ENCODE measurements at places on chromosomes 2 and 18.

DNA sequence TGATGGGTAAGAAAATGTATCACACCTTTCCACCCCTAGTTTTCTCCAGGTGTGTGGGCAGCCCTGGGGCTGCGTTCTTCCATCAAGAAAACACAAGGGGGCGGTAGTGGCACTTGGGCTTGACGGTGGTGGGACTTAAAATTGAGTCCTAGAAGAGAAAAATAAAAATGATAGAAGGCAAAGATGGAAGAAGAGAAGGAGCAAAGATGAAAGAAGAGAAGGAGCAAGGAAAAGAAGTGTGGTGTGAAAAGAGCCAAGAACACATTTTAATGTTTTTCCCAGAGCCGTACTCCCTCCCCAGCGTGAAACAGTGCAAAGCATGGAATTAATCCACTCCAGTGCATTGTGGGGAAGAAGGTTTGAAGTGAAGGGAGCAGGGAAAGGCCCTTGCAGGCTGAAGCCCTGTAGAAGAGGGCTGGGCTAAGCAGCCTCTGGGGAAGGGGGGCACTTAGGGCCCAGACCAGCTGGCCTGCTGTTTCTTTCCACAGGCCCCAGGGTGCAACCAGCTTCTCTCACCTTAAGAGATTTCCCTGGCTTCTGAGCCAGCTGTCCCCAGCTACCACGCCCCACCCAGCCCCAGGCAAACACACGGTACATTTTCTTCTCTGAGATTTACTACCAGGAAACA lies 256.8 kb downstream of the RNF152 start:
- DNase-seq: peak; percentile 12

- DNase-seq: no peak
Measured at GRCh38 chr18:49934457-49934856, 121.1 kb upstream of the ACAA2 start.

- DNase-seq: no peak
Measured at GRCh38 chr2:209636076-209636475, 135.6 kb upstream of the UNC80 start.

DNA sequence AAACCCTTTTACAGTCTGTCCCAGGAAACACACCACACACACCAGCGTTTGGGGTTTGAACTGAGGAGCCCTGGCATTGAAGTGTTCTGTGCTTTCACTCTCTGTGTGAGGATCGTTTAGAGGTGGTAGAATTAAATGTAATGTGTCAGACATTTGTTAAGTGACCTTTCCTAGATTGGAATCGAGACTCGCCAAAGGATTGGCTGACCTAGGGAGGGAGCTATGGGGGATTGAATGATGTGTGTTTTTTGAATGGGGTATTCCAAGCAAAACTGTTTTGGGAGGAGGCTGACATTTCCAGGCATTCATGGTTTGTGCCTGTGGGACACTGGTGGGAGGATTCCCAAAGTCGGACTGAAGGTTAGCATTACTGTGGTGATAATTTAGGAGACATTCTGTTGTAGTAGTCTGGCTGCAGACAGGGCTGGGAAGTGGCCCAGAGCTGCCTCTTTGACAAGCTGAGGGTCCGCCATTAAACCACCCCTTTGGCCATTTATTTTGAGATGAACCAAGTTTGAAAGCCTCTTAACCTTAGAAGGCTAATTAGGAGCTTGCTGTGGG lies 1.7 kb downstream of the MYO1B start:
- no peak for DNase-seq

DNA sequence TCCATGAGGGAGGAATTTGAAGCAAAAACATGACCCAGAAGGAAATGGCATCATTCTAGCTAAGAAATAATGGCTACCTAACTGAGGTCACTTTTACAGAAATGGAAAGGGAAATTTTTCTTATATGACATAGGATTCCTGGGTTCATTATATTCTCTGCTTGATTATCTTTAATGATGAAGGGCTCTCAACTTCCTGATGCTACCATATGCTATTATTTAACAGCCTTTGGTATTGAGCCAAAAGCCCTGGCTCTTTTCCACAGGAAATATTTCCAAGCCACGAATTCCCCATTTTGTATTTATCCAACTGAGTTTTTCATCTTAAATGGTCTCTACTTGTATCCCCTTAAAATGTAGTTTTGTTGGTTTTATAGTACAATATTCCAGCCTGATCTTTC lies 63.2 kb upstream of the NPAS2 start:
- no peak for DNase-seq

- DNase-seq: no peak
Measured at GRCh38 chr2:47785986-47786385, 3.0 kb downstream of the MSH6 start.

- no peak for DNase-seq
Measured at GRCh38 chr18:42340423-42341009, 385.5 kb downstream of the PIK3C3 start.

DNA sequence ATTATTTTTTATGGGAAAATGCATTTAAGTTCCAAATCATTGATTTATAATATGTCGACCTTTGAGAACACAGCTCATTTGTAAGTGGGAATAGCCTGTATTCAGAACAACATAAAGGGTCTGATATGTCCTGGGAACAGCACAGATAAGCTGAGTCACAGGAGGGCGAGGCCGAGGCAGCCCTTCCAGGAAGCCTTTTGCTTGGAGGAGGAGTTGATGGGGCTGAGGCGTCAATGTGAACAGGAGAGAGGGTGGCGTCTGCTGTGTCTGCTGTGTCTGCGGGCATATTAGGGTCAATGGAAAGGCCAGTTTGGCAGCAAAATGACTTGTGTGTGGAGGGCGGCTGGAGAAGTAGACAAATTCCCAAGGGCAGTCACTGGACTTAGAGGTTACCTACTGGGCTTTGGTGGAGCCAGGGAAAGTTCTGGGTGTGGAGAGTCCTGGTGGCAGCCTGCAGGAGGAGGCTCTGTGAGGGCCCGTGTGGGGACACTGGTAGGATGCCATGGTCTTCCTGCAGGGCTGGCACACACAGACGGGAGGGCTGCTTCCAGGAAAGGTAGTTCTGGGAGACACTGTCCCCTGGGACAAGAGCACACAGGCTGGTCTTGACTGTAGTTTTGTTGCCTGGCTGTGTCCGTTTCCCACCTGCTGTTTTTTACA lies 128.1 kb downstream of the GLI2 start:
- no peak for DNase-seq

DNA sequence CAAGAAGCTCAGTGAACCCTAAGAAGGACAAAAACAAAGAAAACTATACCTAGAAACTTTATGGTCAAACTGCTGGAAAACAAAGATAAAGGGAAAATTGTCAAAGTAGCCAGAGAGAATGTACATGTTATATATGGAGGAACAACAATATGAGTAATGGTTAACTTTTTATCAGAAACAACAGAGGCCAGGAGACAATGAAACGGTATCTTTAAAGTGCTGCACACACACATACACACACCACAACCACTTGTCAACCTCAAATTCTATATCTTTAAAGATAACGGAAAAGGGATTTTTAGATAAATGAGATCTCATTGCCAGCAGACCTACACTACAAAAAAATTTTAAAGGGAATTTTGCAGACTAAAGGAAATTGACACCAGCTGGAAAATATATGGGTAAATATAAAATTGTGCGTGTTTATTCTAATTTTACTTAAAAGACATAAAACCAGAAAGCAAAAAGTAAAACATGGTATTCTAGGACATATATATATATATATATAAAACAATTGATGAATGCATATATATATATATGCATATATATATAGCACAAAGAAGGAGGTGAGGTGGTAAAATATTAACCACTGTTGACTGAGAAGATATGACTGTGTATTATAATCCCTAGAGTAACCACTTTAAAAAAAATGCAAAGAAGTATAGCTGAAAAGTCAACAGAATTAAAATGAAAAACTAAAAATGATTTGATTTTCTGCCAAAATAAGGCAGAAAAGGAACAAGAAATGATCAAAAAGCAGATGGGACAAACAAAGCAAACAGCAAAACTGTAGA lies 172.0 kb downstream of the SRBD1 start:
- no peak for DNase-seq

GRCh38 chr2:18475884-18476283 lies 84.6 kb downstream of the RDH14 start:
- DNase-seq: no peak

DNA sequence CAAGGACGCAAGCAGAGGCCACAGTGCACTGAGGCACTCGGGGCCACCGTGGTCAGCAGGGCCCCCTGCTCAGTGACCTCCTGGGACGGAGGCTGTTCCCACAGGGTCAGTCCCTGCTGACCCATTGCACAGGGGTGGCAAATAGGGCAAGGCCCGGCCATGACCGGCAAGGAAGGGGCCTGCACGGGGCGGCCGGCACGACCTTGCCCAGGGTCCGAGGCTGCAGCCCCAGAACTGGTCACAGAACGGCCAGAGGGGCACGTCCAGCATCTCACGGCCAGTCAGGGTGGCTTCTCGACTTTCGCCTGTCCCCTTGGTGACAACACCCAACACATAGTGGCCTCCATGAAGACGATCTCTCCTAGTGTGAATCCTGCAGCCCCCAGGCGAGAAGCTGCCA lies 27.6 kb upstream of the OTOS start:
- no peak for DNase-seq

GRCh38 chr2:234457421-234457820 lies 39.5 kb downstream of the ARL4C start:
- no peak for DNase-seq

- no peak for DNase-seq
Measured at GRCh38 chr18:59101830-59102414, 37.8 kb upstream of the SEC11C start.

GRCh38 chr2:164114937-164115336 lies 379.1 kb upstream of the FIGN start:
- DNase-seq: no peak

DNA sequence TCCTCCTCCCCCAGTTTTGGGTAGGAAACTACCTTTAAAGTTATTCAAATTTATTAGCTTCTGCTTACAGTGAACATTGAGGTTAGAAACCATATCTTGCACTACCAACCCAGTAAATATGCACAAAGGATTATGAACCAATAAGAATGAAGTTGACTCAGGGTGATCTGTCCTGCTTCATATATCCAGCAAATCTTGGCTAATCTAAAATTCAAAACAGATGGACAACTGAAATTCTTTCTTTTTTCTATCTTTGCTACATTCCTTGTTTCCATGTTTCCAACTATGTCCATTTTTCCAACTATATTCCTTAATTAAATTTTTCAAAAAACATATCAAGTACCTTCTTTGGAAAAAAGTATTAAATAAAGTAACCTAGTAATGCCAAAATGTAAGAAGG lies 149.3 kb downstream of the FAM124B start:
- DNase-seq: no peak

GRCh38 chr2:219175928-219176817 lies 552 bp downstream of the CNPPD1 start:
- DNase-seq: peak; percentile 61

DNA sequence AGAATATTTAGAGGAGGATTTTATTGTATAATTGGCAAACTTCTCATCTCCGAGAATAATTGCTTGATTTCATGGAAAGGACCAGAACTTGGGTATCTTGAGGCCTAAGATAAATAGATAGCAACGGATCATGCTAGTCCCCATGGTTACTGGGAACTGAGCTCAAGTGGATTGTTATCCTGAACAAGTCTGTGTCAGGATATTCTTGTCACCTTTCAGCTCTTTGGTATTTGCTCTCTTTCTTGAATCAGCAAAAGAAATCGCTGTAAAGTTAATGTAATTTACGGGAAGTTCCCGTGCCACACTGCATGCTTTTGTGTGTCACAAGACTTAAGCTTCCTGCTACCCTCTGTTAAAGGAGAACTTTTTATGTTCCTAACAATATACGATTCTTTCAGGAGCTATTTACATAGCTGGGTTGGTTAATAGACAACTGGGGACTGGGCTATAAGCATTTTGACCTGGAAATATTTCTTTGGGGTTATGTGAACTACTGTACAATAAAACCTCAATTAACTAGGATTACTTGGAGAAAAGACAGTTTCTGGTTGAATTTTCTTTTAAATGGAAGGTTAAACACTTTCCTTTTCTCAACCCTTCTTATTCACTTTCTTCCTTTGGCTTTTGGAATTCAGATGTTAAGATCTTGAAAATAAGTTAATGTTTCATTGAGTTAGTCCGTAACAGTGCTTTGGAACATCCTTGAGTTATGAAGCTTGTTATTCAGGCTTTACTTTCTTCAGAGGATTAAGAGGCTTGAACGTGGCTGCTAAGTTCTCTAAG lies 151.2 kb downstream of the FMNL2 start:
- no peak for DNase-seq

DNA sequence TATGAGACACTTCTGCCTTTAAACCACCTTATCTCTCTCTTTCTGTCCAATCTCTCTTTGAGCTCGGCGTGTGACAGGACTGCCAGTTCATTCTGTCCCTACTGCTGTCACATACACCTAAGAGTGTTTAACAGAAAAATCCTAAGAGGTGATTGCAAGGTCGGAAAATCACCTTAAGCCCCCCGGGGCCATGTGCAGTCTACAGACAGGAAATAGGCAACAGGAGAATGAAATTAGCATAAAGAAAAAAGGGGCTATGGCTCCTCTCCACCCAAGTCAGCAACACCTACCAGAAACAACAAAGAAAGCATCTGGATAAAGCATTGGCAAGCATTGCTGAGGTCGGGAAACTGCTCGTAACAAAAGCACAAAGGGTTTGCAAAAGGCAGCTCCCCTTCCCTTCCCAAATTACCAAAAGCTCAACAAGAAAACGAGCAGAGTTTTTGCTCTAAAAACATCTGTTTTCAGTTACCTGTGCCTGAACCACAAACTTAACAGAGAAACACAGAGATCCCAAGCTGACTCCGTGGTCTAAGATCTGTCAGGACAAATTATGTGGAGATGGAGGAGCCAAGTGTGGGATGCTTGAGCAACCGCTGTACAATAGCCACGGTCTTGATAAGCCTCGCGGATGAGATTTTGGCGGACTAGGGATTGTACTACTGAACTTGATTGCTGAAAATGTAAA lies 30.4 kb downstream of the ANKRD44 start:
- DNase-seq: no peak

DNA sequence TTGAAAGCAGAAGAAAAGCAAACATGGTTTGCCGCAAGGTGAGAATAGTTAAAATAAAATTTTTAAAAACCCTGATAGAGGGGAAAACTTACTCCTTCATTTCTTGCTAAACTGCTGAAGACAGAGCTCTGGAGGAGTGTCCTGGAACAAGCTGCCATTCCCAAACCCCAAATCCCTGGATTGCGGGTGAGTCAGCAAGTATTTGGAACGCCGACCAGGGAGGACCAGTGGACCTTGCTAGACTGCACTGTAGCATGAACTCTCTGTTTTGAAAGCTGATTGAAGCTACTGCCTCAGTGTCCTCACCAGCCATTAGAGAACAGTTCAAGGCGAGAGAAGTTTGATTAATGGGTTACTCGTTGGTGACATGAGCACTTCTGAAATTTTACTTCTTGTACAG lies 99.4 kb upstream of the RASGRP3 start:
- no peak for DNase-seq

- no peak for DNase-seq
Measured at GRCh38 chr18:73549236-73549635, 598.4 kb downstream of the FBXO15 start.

All from substantia nigra (tissue), 51 donors.